ENCODE measurements at places on chromosomes 6 and 20.
A peak's percentile ranks its signal among the peaks of the same experiment; 100 is the strongest.

DNA sequence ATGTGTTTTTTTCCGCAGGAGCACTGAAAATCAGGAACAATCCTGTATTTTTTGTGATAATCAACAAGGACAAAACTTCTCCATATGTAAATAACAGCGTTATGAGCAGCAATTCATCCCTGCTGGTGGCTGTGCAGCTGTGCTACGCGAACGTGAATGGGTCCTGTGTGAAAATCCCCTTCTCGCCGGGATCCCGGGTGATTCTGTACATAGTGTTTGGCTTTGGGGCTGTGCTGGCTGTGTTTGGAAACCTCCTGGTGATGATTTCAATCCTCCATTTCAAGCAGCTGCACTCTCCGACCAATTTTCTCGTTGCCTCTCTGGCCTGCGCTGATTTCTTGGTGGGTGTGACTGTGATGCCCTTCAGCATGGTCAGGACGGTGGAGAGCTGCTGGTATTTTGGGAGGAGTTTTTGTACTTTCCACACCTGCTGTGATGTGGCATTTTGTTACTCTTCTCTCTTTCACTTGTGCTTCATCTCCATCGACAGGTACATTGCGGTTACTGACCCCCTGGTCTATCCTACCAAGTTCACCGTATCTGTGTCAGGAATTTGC lies at the start of gene TAAR6:
Gene TAAR6, plus strand, starts transcription at position 102 of the 557 bp plus-strand sequence. Its CDS starts 0 bp downstream, at position 102.
- no peak for DNase-seq

DNA sequence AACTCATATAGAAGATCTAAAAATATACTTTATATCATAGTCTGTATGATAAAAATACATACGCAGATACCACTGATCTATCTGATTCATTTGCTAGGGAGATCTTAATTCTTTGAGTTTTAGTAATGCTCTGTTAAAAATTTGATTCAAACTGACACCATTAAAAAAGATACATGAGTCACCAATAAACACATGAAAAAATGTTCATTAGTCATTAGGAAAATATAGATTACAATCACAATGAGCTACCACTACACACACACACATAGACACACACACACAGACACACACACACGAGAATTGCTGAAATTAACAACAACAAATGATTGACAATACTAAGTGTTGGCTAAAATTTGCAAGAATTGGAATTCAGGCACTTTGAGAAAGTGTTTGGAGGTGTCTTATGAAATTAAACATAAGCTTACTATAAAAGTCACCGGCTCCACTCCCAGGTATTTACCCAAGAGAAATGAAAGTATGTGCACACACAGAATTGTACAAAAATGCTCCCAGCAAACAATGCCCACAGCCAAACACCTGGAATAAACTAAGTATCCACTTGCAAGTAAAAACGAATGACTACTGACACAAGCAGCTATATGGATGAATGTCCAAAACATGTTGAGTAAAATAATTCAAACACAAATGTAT lies 117.7 kb upstream of the GGTLC1 start:
- no peak for DNase-seq

GRCh38 chr6:43774776-43775534 lies 4.9 kb downstream of the VEGFA start:
- DNase-seq: peak; percentile 53

DNA sequence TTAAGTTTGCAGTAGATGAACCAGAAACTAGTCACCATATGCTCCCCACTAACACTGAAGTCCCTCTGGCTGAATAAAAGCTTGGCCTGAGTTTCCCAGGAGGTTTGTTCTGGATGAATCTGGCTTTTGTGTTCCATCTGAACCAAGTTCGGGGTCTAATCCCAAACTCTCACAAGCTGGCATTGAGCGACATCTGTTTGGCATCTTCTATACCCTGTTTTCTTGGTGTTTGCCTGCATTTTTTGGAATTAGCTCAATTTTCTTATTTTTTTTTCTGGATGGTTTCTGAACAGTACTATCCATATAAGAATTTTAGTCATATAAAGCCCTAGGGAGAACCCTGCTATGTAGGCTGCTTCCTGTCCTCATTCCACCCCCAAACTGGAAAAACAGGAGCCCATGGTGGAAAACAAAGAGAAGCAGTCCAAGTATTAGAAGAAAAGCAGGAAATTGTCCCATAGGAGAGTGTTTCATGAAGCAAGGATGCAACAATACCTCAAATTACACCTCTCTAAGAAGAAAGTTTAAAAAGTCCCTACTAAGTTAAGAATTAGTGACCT lies 737.1 kb downstream of the DHX35 start:
- no peak for DNase-seq

- no peak for DNase-seq
Observed at GRCh38 chr20:60254901-60255411, 296.7 kb downstream of the CDH26 start.

DNA sequence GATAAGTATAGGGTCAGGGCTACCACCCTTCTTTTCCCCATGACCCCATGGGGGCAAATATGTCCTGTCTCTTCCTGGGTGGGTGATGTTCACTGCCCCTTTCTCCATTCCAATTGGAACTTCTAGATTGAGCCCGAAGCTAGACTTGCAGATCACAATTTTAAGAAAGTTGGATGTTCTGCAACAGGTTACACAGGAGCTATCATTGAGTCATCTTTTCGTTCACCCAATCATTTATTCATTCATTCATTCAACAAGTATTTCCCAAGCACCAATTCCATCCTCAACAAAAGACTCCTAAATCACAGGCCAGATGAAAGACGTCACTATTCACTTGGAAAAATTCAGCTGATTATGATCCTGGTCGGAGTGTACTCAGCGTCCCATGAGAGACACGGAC lies 71.0 kb upstream of the FOXP4 start:
- no peak for DNase-seq

GRCh38 chr20:3041854-3042409 lies 1.5 kb upstream of the GNRH2 start:
- no peak for DNase-seq

- DNase-seq: no peak
Observed at GRCh38 chr6:119484598-119484997, 135.0 kb upstream of the MAN1A1 start.

- DNase-seq: no peak
Observed at GRCh38 chr6:169252505-169253189, 999 bp downstream of the THBS2 start.

GRCh38 chr6:2426561-2427340 lies 181.3 kb upstream of the GMDS start:
- no peak for DNase-seq

- DNase-seq: no peak
Observed at GRCh38 chr20:38343311-38344106, 2.8 kb upstream of the LBP start.

- DNase-seq: no peak
Observed at GRCh38 chr6:7522873-7523272, 18.6 kb upstream of the DSP start.

- no peak for DNase-seq
Observed at GRCh38 chr6:19465256-19465655, 371.9 kb upstream of the ID4 start.

DNA sequence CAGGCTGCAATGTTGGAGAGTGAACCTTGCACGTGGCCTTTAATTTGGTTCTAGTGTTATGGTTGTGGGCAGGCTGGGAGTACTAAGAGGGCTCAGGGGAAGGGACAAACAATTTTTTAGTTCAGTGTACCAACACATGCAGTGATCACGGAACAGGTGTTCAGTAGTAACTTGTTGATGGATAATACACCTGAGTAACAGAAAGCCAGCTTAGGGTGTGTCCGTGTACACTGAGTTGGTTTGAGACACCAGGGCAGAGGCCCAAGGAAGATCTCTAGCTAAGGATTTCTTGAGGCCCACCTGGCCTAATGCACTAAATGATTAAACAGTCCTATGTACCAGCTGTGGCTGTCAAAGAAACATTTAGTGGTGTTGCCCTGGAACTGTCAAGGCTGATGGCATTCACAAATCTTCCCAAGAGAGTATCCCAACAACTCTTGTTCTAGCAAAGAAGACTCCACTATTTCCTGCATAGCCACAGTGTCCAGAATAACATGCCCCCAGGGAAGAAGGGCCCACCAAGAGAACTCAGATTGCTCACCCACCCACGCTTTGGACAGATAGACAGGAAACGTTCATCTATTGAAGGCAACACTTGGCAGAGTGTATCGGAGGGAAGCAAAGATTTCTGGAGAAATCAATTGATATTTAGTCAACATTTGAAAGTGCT lies 60.0 kb downstream of the CD83 start:
- no peak for DNase-seq

DNA sequence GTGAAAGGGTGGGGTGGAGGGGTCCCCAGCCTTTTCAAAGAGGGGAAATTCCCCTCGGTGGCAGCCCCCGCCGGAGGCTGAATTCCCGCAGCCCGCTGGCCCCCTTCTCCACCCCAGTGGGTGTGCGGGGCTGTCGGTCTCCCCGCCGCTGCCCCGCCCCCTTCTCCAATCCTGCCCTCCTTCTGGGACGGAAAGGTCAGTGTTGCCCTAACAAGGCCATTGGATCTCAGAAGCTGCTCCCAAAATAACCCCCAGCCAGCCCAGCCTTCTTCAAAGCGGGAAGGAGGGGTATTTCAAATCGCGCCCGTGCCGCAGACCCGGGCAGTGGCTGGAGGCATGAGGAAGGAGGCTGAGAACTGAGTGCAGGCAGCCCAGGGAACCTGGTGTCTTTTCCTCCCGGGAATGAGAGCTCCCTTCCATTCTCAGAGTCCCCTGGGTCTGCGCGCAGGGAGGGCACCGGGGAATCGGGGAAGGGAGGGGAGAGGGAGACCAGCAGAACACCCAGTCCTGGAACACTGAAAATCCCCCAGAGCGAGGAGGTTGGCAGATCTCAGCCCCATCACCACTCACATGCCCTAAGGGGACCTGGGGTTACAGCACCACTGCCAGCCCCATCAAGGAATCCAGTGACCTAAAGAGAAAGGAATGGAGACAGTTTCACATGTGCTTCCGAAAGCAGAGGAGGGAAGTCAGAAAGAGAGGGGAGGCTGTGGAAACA lies at the start of gene JPH2:
Gene JPH2, minus strand, starts transcription at position 135 of the 718 bp plus-strand sequence. CDS start 483 bp downstream, outside the sequence.
- DNase-seq: no peak

DNA sequence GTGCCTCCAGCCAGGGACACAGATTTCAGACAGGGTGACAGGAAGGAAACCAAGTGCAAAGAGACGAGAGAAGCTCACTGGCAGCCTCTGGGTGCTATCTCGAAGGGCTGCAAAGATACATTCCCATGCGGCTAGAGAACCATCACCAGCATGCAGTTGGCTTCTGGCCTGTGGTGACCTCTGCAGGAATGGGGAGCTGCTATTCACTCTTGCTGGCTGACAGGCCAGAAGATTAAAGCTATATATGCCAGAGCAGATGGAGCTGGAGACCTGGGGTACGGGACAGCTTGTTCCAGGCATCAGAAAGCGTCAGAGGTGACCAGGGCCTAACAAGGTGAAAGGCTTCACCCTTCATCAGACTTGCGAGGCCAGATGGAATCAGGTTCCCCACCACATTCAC lies 20.0 kb downstream of the MAP1LC3A start:
- no peak for DNase-seq

DNA sequence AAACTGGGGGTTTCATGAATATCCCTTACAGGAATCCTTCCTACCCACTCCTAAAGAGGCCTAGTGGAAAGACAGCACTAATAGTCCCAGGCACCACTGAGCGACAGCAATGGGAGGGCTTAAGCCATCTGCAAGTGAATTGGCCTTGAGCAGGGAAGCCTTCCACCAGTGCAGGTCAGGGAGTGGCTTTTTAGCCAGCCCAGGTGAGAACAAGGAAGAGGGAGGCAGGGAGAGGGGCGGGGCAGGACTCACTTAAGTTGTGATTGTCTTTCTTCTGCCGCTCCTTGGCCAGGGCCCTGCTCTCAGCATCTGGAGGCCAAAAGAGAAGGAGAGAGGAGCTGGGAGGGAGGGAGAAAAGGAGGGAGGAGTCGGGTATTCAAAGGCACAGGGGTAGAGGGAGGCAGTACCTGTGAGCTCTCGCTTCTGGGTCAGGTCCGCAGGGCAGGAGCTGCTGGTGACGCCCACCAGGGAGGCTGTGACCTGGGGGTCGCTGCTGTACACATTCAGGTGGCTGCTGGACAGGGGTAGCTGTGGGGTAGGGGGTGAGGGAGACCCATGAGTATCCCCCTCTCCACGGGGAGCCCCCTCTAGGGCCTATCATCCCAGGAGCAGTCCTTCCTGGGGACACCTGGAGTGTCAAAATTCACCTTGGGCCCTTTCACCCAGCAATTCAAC lies 47.8 kb downstream of the TFEB start:
- no peak for DNase-seq

GRCh38 chr20:59718071-59718470 lies 113.7 kb downstream of the PHACTR3 start:
- no peak for DNase-seq

GRCh38 chr6:36380166-36380565 lies 7.3 kb downstream of the ETV7 start:
- no peak for DNase-seq

- DNase-seq: no peak
Observed at GRCh38 chr20:5008759-5009158, 7.4 kb upstream of the SLC23A2 start.

DNA sequence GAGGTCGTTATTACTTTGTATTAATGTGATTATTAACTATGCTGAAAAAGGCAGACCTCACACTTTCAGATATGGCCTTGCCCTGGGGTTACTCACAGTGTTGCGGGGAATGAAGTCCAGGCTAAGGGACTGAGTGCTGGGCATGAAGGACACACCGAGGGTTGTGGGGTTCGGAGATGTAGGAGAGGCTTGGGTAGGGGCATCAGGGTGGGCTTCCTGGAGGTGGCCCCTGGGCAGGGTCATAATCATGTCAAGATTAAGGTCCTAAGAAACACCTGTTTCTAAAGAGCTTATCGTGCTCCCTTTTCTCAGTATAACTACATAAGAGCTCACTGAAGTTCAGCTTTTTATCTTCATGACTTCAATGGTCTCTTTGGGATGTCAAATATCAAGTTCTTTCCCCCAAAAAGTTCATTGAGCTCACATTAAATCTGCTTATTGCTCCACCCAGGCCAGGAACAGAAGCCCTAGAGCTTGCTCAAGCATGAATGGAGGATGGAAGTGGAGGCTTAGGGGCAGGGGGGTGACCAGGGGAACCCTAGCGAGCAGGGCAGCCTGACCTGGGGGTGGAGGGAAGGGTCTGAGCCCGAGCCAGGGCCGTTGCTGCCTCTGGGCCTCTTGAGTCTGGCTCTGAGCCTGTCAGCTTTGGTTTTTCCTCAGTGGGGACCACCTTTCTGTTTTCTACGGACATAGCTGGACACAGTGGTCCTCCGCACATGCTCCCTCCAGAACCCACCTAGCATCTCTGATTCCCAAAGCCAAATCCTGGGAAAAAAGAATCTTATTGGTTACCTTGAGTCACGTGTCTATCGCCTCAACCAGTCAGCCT lies 37.3 kb upstream of the TGM2 start:
- DNase-seq: no peak

GRCh38 chr20:23446505-23446904 lies 6.2 kb downstream of the CST11 start:
- peak; percentile 32 for DNase-seq
